Inflammatory macrophage (primary cell): ENCODE measurements at places on chromosomes 4 and X.

- DNase-seq: no peak
These were observed 29.1 kb downstream of the STAG2 start for GRCh38 chrX:123990602-123991001.

- no peak for DNase-seq
These were observed 532.1 kb upstream of the HTR2C start for GRCh38 chrX:114051667-114052315.

GRCh38 chr4:79266136-79266535 lies 59.7 kb downstream of the NAA11 start:
- no peak for DNase-seq

GRCh38 chr4:98996765-98997068 lies 1.2 kb downstream of the METAP1 start:
- no peak for DNase-seq

- no peak for DNase-seq
These were observed 36.8 kb upstream of the SH3RF1 start for GRCh38 chr4:169307576-169307975.

DNA sequence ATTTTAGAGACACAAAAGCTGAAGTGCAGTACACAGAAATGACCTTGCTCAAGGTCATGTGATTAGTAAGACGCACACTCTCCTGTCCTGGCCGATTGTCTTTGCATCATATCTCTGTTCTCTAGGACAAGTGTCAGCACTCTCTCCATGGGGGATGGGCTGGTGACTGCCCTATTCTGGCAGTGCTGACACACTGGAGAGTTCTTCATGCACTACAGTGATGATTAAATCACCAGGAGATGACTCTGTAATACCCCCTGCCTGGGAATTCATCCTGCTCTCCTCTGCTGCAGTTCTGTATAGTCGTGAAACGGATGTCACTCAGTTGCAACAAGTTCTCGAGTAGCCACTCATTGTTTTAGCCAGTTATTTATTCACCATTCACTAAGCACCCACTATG lies 5.3 kb upstream of the SHISA3 start:
- DNase-seq: no peak

GRCh38 chrX:8663325-8663724 lies 68.6 kb downstream of the ANOS1 start:
- DNase-seq: no peak

DNA sequence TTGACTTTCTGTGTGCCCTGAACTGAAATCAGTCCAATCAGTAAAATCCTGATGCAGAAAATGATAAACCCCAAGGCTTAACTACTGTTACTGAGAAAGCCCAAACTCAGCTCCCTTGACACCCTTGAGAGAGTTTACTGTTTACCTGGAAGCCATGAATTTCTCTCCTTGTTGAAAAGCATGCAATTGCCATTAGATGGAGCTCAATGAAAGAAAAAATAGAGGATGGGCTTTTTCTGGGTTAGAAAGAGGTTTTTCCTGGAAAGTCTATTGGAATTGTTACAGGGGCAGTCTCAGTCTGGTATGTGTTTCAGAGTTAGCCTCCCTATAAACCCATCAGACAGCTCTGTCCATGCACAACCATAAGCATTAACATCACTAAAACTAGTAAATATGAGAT lies 66.4 kb upstream of the C4orf54 start:
- no peak for DNase-seq

GRCh38 chr4:6869944-6870343 lies 39.7 kb upstream of the TBC1D14 start:
- DNase-seq: no peak

GRCh38 chr4:1792832-1793495 lies at the start of gene FGFR3:
Gene FGFR3, plus strand, starts transcription at chr4:1793293. Its CDS starts 642 bp downstream, at chr4:1793935.
- DNase-seq: peak; percentile 40

DNA sequence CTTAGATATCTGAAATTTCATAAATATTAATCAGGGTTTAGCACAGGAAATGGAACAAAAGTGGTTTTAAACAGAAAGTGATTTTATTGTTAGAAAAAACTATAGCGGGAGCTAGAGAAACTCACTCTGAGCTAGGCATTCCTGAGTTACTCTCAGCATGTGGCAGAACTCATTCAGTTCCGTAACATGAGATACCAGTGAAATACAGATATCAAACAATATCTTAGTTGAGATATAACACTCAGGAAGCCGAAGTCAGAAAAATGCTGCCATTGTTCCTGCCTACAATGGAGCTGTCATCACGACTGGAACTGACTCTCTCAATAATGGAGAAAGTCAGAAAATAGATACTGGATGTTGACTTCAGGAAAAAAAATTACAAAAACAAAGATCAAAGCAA lies 1428.7 kb downstream of the PCDH18 start:
- no peak for DNase-seq

DNA sequence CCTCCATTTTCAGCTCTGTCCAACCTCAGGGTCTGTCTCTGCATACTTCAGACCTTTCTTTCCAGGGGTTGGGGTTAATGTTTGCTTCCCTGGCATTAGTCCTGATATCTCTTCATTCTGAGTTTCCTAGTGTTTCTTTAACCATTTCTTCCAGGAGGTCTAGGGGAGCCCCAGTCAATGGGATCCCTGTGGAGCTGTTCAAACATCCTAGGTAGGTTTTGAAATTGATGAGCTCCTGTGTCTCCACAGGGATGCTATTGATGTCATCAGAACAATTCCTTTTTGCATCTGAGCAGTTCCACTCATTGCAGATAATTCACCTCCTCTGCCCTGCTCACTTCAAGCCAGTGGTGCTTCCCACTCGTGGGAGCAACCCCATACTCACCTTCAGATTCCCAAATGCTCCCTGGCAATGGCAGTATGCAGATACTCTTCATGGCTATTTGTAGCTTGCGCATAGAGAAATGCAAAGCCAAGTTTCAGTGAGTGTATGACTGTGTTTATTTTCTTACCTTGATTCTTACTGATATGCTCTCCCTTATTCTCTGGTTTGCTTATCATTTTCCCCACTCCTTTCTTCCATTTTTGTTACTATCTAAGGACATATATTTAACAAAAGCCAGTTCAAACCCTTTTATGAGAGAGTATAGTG lies 33.7 kb upstream of the LIMCH1 start:
- no peak for DNase-seq

DNA sequence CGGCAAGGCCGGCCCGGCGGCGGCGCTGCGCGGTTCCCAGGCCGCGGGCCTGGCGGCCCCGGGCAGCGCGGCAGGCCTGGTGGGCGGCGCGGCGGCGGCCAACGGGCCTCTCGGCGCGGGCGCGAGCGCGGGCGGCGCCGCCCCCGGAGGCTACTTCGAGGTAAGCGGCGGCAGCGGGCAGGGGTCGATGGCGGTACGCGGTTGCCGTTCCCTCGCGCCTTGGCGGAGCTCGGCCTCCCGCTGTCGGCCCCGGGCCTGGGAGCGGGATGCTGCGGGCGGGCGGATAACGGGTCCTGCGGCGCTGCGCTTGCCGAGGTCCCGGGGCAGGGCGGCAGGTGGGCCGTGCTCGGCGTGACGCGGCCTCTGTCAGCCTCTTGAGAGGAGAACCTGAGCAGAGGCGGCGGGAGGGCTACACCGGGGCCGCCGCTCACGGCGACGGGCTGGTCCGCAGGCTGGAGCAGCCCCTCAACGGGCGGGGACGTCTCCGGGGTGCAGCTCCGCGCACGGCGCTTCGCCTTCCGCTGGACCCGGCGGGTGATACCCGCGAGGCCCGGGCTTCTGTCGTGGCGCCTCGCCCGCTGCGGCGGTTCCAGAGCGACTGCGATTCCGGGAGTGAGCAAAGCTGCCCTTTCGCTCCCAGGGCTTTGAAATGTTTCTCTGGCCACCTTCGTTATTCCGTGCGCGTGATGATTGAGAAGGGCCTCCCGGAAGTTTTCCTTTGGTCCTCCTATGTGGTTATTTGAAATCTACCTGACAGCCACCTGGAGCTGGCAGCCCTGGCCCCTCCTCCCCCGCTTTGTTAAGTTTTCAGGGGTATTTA lies 774 bp downstream of the FAM193A start:
- peak; percentile 16 for DNase-seq

GRCh38 chr4:119825696-119826095 lies 197.1 kb upstream of the PDE5A start:
- no peak for DNase-seq

GRCh38 chrX:120260369-120260768 lies 9.8 kb downstream of the ZBTB33 start:
- no peak for DNase-seq

DNA sequence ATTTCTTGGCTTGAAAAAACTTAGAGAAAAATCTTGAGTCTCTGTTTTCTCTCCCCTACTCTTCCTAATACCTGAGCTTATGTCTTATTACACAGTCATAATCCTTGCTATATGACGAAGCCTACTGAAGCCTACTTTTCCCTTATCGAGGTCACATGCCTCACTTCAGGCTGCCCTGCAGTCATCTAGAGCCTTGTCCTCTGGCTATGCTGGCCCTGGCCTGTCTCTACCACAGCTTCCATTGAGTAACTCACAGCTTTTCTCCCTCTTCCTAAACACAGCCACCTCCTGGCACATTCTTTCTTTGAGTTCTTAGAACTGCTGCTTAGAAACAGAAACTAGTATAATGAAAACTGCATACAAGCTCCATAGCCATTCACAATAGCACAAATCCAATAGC lies 1698.3 kb downstream of the STIM2 start:
- DNase-seq: no peak

GRCh38 chr4:5686338-5686737 lies 22.0 kb downstream of the EVC2 start:
- DNase-seq: no peak

- peak; percentile 65 for DNase-seq
These were observed 63.7 kb upstream of the CAMK2D start for GRCh38 chr4:113825272-113825671.

DNA sequence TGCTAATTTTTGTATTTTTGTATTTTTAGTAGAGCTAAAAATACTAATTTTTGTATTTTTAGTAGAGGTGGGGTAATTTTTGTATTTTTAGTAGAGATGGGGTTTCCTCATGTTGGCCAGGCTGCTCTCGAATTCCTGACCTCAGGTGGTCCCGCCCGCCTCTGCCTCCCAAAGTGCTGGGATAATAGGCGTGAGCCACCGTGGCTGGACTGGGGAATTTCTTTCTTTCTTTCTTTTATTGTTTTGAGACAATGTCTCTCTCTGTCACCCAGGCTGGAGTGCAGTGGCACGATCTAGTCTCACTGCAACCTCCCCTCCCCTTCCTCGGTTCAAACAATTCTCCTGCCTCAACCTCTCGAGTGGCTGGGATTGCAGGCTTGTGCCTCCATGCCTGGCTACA lies 83.0 kb downstream of the FAM193A start:
- no peak for DNase-seq

DNA sequence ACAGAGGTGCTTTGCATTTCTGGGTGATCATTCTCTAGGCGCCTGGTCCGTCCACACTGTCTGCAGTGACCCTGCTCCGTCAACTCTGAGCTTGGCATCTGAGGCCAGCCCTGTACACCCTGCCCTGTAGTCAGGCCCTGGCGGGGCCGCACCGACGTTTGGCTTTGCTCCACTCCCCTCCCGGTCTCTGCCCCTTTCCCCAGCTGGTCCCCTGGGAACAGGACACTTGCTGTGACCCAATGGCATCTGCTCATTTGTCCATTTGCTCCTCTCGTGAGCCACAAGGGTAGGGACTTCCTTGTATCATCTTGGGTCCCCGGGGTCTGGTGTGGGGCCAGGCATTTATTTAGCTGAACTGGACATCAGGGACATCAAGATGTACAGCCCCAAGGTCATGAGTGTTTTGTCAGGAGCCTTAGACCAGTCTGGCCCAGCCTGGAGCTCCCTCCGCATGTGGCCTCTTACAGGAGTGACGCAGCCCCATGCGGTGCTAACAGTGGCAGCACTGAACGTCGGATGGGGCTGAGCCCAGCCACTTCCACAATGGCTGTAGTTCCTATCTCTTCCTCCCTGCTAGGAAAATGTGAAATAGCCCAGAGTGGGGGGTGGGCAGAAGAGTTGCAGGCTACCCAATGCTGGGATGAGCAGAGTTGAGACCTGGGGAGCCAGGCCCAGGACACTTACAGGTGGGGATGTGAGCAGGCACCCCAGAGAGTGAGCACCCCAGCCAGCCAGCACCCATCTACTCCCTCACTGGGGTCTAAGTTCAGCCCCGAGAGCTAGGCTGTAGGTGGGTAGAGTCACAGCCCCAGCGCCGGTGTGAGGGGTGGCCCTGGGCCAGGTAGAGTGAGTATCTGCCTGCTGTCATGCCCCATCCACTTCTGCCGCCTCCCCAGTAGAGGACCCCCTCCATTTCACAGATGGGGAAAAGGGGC lies 2.0 kb upstream of the SH3BP2 start:
- peak; percentile 65 for DNase-seq

- no peak for DNase-seq
These were observed 6.3 kb downstream of the IL15 start for GRCh38 chr4:141642711-141643110.

- no peak for DNase-seq
These were observed 456.1 kb downstream of the GRXCR1 start for GRCh38 chr4:43348591-43348990.

GRCh38 chr4:2400841-2401609 lies 17.4 kb downstream of the ZFYVE28 start:
- no peak for DNase-seq

- DNase-seq: no peak
These were observed 192.7 kb upstream of the LDB2 start for GRCh38 chr4:17091104-17091503.
